ENCODE measurements at places on chromosomes 1 and 21.

GRCh38 chr1:147246044-147246690, 3.7 kb downstream of the CHD1L start:
- DNase-seq: no peak

DNA sequence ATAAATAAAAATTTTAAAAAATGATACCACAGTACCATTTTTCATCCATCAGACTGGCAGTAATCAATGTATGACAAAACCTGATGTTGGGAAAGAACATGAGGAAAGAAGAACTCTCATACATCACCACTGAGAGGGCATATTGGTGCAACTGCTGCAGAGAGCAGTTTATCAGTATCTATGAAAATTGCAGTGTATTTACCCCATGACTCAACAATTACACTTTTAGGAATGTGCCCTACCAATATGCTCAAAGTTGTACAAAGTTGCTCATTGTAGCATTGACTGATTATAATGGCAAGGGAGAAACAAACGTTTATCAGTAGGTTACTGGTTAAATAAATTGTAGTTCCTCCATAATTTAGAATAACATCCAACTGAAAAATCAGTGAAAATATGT, 36.7 kb downstream of the CATSPERE start:
- no peak for DNase-seq

- no peak for DNase-seq
Observed at GRCh38 chr21:45578176-45578801, 36.0 kb upstream of the SLC19A1 start.

- DNase-seq: no peak
Observed at GRCh38 chr1:105138458-105138893, 1388.8 kb downstream of the AMY1C start.

DNA sequence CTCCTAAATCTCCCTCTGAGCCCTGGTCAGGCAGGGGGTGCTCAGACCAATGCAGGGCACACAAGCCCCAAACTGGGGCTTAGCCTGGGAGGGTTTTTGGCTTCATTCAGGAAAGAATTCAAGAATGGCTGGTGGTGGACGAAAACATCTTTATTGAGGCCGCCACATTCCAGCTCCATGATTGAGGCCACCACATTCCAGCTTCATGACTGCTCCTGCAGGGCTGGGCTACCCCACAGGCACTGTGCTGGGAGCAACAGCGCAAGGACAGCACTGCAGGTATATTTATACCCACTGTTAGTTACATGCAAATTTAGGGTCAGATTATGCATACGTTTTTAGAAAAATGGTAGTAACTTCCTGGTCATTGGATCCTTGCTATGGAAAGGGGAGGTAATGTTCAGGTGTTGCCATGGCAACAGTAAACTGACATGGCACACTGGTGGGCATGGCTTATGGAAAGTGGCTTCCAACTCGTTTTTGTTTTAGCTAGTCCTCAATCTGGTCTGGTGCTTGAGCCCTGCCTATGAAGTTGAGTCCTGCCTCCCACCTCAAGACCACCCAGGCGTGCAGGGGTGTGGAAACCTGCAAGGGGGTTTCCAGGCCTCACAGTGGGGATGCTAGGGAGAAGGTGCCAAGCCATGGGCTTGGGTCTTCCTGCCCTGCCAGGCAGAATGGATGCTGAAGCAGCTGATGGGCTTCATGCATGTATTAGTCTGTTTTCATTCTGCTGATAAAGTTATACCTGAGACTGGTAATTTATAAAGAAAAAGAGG, 348.7 kb upstream of the AJAP1 start:
- DNase-seq: no peak
